ENCODE measurements at places on chromosomes 1 and 21.

DNA sequence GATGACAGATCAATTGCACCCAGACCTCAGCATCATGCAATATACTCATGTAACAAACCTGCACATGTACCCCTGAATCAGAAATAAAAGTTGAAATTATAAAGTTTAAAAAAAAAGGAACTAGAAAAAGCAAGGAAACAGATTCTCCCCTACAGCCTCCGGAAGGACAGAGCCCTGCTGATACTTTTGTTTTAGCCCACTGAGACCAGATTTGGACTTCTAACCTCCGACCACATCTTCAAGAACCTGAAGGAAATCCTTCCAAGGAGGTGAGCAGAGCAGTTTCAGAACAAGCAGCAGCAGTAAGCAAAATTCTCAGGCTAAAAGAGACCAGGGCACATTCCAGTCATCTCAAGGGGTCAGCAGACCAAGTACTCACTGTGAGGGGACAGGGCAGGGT lies 54.5 kb downstream of the TM2D1 start:
- no peak for DNase-seq

DNA sequence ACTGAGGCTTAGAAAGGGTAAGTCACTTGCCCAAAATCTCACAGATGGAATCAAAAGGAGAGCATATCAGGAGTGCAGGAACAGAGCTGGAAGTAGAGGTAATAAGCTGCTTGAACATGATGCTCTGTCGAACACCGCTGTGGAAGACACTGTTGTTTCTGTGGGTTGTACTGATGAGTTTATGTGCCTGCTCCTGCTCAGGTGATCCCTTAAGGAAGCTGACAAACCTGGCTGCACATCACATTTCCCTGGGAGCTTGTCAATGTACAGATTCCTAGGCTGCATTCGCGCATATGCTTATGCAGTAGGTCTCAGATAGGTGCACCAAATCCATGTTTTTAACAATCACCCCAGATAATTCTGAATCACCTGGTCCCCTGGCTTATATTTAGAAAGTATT lies 79.7 kb downstream of the ZNF326 start:
- DNase-seq, result no peak

DNA sequence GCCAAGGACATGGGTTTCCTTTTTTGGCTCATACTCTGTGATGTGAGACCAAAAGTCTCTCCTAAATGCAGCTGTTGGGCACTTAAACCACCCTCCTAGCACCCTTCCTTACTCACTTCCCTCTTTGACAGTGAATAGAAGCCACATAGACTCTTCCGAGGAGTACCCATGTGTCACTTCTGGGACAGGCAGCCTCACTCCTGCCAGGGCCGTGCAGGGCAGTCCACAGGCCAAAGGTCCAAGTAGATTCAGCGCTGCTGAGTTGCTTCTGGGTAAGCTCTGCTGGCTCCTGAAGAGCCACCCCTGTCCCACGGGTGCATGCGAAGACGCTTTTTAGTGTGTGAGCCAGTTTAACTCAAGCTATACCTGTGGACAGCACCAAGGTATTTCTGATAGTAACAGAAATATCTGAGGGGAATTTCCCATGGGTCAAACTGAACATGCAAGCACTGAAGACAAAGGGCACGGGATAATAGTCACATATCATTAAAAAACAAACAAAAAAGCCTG lies 36.8 kb upstream of the BMP8B start:
- DNase-seq, result no peak

GRCh38 chr1:43982808-43983207 lies 3.8 kb downstream of the B4GALT2 start:
- no peak for DNase-seq

DNA sequence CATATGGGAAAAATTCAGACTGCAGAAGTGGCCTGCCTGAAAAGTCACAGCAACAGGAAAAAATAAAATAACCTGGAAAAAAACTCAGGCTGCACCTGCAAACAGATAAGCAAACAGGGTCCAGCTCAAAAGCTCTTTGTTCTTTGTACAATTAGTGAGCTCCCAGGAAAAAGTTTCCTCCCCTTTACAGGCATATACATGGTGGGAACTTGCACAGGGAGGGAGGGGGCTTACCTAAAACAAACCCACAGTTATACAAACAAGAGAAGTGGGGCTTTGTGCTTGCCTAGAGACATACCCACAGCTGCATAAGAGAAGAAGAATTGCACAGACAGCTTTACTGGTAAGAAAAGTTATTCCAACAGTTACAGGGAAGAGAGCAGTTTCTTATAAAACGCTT lies 31.7 kb upstream of the COG2 start:
- no peak for DNase-seq

GRCh38 chr1:58528518-58528917 lies 18.0 kb downstream of the OMA1 start:
- no peak for DNase-seq

- DNase-seq, result peak; percentile 5
Observed at GRCh38 chr1:17405898-17406759, 33.3 kb downstream of the RCC2 start.

DNA sequence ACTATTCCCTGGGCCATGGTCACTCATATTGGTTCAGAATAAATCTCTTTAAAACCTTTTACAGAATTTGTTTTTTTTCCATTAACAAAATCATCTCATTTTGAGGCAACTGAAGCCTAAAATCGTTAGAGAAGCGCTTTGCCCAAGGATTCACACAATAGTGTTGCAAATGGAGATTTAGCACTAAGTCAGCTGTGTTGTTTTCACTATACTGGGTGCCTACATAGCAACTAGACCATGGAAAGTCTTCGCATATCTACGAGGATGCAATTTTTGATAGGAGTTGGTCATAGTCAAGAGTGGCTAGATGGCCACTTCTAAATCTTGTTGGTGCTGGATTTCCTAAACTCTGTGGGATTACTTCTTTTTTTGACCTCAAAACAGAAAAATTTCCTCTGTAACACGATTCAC lies 530 bp upstream of the TIPRL start:
- no peak for DNase-seq

DNA sequence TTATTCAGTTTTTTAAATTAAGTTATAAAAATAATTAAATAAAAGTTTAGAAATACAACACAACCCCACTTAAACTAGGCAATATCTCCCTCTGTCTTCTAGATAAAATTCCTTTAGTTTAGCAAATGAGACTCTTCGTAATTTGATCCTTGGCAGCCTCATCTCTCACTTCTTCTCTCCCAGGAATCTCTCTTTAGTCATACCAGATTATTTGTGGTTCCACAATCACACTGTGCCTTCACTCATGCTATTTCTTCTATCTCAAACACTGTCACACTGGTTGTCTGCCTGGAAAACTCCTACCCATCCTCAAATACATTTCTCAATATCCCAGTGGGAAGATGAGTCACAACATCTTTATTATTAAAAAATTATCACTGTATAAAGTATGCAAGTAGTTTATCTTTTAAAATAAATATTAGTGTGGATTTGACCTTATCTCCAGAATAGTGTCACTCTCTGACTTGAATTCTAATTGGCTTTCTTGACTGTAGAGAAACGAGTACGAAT lies 195.5 kb downstream of the KCNH1 start:
- no peak for DNase-seq

GRCh38 chr1:45001011-45001481 lies 10.1 kb downstream of the HECTD3 start:
- no peak for DNase-seq

GRCh38 chr1:203126151-203126865 lies 1.2 kb upstream of the ADORA1 start:
- no peak for DNase-seq

DNA sequence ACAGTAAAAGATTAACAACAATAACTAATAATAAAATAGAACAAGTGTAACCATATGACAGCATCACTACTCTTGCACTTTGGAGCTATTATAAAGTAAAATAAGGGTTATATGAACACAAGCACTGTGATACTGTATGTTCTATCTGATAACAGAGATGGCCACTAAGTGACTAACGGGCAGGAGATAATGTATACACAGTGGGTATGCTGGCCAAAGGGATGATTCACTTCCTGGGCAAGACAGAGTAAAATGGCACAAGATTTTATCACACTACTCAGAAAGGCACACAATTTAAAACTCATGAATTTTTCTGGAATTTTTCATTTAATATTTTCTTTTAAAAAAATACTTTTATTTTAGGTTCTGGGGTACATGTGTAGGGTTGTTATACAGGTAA lies 12.3 kb downstream of the SLC9C2 start:
- no peak for DNase-seq

- DNase-seq, result no peak
Observed at GRCh38 chr1:10773851-10774614, 22.4 kb downstream of the CASZ1 start.

DNA sequence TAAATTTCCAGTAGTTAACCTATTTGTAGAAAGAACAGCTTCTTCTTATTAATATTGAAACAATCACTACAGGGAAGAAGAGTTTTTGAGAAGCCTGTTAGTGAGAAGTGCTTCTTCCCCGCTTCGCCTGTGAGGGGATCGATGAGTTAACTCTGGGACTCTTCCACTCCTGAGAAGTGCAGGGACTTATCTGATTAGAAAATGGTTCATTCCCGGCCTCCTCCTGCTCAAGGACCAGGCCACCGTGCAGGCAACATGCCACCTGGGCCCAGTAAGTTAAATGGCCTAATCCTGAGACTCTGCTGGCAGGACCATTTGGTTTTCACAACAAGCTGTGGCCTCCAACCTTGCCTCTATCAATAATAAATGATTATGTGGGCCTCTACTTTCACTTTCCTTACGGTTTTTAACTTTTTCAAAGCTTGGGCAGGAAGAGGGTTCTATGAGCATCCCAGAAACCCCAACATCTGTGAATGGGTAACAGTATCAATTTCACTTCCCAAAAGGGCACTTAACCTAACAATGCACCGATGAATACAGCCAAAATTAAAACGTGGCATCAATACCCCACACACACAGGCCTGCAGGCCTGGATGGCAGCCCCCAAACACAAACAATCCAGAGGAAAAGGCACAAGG lies 33.1 kb downstream of the SIPA1L2 start:
- DNase-seq, result no peak

DNA sequence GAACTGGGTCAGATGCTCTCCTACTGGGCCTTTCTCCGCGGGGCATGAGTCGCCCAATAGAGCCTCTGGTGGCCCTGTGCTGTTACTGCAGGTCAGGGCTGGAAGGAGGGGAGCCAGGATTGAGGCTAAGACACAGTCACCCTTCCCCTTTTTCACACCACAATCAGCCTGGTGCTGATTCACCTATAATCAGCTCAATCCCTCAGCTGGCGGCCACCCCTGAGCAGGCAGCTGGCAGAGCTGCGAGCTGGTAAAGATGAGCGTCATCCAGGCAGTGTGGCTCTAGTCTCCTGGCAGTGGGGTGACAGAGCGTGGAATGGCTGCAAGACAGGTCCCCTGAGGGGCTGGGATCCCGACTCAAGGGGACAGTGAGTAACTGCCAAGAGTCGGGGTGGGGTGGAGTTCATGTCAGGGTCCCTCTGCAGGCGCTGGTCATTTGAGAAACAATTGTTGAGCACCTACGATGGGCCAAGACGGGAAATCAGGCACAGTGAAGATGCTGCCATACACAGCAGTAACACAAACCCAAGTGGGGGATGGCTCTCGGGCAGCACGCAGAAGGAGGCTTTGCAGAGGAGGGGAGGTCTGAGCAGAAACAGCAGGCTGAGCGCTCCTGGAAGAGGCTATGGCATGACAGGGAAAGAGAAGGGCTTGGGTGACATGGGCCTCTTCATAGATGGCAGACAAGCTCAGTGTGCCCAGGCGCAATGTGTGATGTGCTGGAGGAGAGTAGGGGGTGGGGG lies 21.8 kb downstream of the ATF3 start:
- DNase-seq, result peak; percentile 40

DNA sequence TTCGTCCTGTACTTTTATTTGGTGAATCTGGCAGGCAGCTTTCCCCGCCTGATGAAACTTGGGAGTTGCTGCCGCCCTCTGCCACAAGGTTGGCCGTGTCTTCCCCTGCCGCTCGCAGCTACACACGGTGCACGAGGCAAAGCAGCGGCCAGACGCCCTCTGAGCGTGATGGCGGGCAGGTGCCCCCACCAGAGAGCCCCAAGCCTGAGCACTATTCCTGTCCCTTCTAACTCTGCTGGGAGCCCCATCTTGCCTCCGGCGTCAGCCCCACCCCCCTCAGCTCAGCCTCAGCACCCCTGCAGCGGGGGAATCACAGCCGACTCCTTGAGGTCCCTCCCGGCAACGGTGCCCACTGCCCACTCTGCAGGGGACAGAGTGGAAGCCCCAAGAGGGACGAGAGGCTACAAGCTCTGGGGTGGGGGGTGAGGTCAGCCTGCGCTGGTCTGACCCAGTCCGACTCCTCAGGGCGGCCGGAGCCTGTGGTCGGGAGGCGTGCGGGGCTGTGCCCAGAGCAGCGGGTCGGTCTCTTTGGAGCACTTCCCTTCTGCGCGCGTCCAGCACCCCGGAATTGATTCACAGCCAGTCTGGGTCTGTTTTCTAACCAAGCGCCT lies 41.3 kb downstream of the RIPK4 start:
- no peak for DNase-seq

DNA sequence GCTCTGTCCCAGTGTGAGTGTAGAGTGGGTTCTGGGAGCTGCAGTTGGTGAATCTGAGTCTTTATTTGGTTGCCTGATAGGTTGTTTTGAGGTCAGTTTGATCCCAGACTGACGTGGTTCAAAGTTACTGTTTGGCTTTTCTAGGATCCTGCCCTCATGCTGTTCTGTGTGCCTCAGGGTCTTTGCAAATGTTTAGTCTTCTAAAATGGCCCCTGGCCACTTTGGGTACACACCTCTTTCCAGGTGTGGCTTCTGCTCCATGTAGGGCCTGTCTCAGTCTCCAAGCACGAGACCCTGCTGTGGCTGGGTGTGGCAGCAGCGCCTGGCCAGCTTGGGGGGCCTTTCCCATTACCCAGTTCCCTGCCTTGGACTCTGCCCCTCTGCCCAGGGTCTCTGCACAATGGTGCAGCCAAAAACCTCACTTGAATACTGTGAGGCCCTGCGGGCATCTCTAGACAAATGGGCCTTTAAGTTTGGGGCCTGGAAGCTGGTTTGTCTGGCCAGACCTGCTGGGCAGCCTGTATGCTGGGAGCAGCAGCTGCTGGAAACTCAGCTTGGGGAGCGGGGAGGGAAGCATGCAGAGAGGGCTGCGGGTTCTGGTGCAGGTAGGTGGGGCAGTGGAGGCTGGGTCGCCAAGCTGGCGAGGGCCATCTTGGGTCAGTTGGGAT lies 5.6 kb downstream of the PTPRF start:
- DNase-seq, result no peak

- no peak for DNase-seq
Observed at GRCh38 chr1:154598871-154599635, 8.9 kb downstream of the ADAR start.

Measured in activated T-helper 9 cell treated with anti-CD3 and anti-CD28 coated beads, Interleukin-2, amount 50 U/mL, for 16 hours (primary cell).